CD8-positive, alpha-beta memory T cell (primary cell): ENCODE measurements at places on chromosomes 13 and 19.

DNA sequence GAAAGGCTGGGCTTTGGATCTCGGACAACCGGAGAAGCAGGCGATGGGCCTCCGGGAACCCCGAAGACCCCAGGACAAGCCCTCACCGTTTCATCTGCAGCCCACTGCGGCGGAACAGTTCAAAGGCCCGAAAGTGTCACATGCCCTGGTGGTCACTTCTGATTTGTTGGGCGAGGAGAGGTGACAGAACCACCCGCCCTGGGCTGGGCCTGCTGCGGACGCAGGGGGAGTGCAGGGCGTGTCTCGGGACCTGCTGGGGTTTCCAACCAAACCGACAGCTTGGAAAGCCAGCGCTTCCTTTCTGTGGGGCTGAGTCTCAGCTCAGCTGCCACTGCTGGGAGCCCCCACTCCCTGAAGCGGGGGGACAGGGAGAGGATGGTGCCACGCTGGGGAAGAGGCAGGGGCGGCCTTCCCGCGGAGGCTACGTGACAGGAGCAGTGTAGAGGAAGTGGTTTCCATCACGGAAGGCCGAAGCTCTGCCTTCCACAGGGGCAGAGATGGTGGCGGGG, 22.8 kb upstream of the ZBTB7A start:
- DNase-seq = peak; percentile 74

DNA sequence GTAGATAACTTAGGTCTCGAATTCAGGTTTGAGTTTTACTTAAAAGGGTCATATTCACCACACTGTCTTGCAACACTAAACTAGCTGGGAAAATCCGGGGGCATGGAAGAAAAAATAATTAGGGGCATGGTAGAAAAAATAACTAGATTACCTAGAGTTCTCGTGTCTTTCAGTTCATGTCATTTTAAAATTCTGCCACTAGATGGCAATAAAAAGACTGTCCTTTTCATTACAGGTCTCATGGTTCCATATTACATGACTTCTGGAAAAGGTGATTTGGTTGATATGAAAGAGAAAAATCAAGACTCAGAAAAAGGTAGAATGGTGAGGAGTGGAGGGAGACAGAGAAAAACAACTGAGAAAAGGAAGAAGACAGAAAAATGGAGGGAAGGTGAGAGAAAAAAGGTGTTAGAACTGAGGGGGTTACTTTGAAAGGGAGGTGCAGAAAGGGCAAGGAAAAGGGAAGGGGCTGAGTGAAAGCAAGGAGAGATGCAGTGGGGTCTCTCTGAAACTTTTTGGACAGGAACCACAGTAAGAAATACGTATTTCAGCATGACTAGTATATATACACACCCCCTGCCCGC, 299.0 kb downstream of the KLF12 start:
- no peak for DNase-seq

- no peak for DNase-seq
Measured at GRCh38 chr13:110015253-110015652, 228.9 kb upstream of the IRS2 start.

DNA sequence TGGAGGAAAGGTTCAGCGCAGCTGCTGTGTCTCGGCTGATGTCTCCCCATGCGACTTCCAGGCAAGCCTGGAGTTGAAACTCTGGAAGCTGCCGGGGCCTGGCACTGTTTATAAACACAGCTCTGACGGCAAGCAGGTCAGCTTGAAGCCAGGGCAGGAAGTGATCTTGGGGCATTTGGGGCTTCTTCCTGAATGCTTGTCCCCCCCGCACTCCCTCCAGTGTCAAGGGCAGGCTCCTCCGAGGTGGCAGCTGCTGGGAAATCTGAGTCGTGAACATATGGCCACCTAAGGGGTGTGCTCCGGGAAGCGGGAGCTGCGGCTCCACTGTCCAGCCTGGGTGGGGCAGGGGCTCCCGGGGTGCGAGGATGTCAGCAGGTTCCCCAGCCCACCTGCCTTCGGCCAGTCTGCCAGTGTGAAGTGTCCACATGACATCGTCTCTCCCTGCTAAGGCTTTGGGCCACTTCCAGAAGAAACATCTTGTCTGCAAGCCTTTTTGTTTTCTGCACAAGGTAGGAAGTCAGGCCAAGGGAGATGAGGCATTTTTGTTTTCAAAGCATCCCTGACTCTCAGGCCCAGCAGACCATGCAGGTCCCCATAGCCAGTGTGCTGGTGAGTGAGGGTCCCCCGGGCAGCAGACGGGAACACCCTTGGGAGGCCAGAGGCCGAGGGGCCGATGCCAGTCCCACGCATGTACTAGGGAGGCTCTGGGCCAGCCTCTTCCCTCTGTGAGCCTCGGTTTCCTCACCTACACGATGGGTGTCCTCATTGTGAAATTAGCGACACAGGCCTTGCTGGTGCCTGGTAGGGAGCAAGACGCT, 2.7 kb downstream of the PIAS4 start:
- DNase-seq = no peak

DNA sequence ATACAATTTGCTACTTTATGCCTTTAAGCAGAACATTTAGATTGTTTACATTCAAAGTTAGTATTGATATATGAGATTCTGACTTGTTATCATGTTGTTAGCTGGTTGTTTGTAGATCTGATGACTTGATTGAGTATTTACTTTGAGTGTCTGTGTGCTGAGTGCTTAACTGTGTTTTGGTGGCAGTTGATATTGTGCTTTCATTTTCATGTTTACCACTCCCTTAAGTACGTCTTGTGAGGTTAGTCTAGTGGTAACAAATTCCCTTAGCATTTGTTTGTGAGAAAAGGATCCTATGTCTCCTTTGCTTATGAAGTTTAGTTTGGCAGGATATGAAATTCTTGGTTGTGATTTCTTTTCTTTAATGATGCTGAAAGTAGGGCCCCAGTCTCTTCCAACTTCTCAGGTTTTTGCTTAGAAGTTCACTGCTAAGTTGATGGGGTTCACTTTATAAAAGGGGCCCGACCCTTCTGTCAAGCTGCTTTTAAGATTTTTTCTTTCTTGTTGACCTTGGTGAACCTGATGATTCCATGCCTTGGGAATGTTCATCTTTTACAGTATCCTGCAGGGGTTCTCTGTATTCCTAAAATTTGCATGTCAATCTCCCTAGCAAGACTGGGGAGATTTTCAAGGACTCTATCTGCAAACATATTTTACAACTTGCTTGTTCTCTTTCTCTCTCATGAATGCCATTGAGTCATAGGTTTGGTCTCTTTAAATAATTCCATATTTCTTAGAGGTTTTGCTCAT, 1095.4 kb upstream of the PCDH20 start:
- no peak for DNase-seq

- no peak for DNase-seq
Measured at GRCh38 chr13:23350009-23350408, 83.5 kb downstream of the SACS start.

- no peak for DNase-seq
Measured at GRCh38 chr19:47682939-47683338, 30.3 kb upstream of the EHD2 start.

DNA sequence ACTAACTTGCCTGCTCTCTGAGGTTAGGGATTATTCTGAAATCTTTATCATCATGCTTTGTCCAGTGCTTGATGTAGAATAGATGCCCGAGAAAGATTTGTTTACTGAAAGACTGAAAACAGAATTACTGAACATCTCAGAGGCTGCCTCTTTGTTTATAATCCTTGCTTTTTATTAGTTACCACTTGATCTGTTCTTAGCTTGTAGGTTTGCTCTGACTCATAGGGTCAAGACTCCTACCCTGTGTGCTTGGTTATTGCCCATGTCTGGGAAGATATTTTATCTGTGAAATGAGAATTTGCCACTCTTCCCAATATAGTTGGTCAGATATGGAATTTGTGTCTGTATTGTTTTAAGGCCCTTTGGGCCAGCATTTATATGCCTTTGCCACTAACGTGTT, 675.3 kb downstream of the DIAPH3 start:
- no peak for DNase-seq

DNA sequence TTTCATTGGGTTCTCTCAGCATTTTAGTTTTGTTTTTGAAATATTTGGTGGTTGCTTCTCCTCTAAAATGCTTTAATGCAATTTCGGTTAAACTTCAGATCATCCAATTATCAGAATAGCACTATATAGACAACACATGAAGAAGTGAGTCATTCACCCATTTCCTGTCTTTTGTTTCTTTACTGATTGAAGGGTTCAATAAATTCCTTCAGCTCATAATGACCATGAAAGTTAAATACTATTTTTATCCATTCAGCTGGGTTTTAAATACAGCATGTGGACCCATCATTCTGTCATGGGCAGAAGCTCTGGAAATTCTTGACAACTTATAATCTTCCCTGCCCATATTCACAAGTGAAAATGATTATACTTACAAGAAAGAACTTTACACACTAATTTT, 187.2 kb downstream of the ITGBL1 start:
- DNase-seq = no peak

- no peak for DNase-seq
Measured at GRCh38 chr13:99911965-99912566, 59.5 kb downstream of the ZIC5 start.

DNA sequence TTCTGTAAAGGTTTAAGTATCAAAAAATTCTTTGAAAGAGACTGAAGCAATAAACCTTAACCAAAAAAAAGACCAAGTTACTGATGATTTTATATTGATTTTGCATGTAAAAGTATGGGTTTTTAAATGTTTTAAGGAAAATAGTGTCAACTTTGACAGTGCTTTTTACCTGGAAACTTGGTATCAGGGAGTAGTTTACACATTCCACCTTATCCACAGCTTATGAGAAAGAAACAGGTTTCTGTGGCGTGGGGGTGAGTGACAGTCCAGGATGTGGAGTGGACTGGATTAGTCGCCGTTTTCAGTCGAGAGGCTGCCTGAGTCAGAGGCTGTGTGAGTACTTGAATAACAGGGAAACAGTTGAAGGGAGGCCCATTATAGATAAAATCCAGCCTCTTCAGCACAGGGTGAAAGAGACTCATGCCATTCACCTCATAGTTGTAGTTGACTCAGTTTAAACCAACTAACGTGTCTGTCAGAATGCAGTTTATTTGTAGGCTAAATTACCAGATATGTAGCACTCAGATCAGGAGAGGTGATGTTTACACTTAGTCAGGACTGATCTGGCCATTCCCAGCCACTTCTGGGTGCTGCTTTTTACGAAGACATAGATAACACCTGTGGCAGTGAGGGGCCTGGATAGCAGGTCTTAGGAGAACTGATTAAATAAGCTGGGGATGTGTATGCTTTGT, 595 bp upstream of the GPR183 start:
- DNase-seq = no peak

- DNase-seq = no peak
Measured at GRCh38 chr19:5953030-5953589, 24.8 kb downstream of the RANBP3 start.

GRCh38 chr13:21240586-21240985, 64.1 kb downstream of the MRPL57 start:
- DNase-seq = no peak

GRCh38 chr19:6097911-6098310, 12.4 kb downstream of the RFX2 start:
- DNase-seq = no peak

DNA sequence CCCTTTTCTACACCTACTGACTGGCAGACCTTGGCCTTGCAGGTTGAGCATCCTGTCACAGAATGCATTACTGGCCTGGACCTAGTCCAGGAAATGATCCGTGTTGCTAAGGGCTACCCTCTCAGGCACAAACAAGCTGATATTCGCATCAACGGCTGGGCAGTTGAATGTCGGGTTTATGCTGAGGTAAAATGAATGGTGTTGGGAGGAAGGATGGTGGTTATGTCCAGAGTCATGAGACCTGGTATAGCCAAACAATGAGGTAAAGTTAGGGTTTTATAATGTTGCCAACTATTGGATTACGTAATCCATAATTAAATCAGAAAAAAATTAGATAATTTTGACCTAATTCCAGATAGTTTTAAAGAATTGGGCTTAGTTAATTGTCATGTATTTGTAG, 212.5 kb downstream of the PCCA start:
- no peak for DNase-seq

DNA sequence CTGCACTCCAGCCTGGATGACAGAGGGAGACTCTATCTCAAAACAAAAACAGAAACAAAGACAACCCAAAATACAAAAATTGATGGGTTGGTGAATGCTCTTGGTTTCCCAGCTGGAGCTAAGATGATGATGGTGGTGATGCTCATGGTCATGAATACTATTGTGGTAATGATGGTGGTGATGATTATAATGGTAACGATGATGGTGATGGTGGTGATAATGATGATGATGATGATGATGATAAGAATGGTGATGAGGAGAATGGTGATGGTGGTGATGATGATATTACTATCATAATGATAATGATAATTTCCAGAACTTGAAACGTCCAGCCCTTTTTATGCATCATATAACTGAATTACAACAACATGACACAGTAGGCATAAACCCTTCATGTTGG, 40.1 kb downstream of the VAV1 start:
- no peak for DNase-seq

GRCh38 chr19:49553451-49554271, 25.9 kb downstream of the RCN3 start:
- DNase-seq = no peak

DNA sequence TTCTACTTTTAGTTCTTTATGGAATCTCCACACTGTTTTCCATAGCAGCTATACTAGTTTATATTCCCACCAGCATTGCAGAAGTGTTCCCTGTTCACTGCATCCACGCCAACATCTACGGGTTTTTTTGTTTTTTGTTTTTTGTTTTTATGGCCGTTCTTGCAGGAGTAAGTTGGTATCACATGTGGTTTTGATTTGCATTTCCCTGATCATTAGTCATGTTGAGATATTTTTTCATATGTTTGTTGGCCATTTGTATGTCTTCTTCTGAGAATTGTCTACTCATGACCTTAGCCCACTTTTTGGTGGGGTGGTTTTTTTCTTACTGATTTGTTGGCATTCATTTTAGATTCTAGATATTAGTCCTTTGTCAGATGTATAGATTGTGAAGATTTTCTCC, 89.7 kb downstream of the FRY start:
- no peak for DNase-seq

DNA sequence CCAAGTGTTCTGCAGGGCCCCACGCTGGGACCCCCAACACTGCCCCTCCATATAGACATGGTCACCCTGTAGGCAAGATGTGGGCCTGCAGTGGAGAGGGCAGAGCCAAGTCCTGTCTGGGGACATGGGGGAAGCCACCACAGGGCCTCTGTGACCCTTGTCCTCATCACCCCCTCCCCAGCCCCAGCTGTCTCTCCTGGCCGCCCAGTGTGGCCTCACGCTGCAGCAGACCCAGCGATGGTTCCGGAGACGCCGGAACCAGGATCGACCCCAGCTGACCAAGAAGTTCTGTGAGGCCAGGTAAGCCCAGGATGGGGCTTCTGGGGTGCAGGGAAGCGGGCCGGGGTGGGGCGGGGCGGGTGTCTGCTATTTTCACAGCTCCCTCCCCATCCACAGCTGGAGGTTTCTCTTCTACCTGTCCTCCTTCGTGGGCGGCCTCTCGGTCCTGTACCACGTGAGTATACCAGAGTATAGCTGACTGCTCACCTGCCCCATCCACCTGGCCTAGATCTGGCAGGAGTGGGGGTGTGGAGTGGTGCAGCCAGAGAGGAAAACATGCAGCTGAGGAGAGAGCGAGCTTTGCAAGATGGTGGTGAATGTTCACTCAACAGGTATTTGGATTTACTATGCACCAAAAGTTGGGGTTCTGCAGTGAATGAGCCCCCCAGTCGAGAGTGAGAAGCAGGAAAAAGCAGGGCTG, 46.4 kb downstream of the CERS4 start:
- no peak for DNase-seq
